ENCODE measurements at places on chromosomes 2 and 18.
A peak's percentile ranks its signal among the peaks of the same experiment; 100 is the strongest.

DNA sequence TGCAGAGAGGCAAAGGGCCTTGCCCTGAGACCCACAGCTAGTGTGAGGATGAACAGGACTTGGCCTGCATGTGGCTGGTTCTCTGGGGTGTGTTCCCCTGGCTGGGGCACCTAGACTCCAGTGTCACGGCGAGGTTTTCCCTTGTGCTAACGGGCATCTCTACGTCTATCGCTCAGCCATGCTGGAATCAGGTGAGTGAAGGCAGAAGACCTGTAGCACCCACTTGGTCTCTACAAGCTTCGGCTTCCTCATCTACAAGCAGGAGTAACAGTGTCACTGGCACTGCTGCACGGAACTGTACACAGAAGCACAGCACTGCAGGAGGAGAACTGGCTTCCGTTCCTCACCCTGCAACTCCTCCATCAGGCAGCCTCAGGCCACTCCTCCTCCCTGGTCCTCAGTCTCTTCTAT is 30.6 kb downstream of the HS1BP3 start:
- no peak for DNase-seq

GRCh38 chr18:24402209-24402785 is 4.7 kb upstream of the OSBPL1A start:
- no peak for DNase-seq

- peak; percentile 45 for DNase-seq
Measured at GRCh38 chr2:191020742-191021381, 6.9 kb upstream of the STAT1 start.

GRCh38 chr18:46425511-46425910 is 231.5 kb downstream of the LOXHD1 start:
- no peak for DNase-seq

DNA sequence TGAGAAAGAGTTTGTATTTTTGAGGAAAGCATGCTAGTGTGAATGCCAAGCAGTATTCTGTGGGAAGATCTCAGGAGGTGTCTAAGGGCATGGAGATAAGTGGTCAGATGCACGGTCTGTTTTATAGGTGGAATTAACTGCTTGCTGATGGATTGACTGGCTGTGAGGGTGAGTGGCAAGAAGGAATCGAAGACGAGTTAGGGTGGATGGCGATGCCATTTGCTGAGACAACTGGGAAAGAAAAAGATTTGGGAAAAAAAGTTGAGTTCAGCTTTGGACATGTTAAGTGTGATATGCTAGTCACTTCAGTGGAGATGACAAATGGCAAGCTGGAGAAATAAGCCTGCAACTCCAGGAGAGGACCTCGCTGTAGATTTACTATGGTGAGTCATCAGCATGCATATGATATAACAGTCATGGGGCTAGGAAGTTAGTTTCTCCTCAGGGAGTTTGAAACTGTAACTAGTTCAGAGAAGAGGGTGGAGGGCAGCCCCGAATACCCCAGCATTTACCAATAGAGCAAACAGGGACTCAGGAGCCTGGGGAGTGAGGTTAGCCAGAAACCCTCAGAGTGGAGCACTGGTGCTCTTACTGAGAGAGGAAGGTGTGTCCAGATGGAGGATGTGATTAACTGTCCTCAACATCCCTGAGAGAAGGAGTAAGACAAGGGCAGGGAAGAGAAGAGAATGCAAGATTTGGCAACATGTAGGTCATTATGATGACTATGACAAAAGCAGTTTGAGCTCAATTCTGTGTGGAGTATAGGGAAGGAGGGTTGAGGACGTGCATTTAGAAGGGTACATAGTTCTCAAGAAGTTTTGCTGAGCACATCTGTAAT is 2.0 kb upstream of the HK2 start:
- DNase-seq = no peak

DNA sequence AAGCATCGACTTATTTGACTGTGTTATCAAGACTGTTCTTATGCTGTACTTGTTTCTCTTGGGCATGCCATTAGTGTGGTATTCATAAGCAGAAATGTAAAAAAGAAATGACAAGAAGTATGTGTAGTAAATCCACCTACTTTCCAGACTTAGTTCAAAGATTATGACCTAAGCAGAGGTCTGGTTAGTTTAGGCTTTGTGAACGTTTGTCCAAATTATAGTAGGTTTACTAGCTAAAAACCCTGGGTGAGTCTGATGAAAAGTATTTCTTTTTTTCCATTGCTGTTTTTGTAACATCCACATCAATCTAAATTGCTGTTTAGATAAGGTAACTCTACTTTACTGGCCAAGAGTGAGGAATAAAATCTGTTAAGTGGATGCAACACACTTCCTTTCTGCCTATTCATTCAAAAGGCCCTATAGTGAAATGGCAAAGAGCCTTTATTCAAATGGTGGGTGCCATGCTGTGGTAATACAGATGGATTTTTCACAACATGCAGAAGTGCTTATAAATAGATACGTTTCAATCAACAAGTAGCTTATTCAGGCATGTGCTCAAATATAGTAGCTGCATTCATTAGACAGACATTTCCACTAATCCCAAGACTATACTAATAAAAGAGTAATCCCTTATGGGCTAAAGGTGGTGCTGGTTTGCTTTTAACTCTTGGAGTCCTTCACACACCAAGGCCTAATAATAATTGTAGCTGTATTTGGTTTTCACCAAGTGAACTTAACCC is 122.5 kb upstream of the LTBP1 start:
- no peak for DNase-seq

DNA sequence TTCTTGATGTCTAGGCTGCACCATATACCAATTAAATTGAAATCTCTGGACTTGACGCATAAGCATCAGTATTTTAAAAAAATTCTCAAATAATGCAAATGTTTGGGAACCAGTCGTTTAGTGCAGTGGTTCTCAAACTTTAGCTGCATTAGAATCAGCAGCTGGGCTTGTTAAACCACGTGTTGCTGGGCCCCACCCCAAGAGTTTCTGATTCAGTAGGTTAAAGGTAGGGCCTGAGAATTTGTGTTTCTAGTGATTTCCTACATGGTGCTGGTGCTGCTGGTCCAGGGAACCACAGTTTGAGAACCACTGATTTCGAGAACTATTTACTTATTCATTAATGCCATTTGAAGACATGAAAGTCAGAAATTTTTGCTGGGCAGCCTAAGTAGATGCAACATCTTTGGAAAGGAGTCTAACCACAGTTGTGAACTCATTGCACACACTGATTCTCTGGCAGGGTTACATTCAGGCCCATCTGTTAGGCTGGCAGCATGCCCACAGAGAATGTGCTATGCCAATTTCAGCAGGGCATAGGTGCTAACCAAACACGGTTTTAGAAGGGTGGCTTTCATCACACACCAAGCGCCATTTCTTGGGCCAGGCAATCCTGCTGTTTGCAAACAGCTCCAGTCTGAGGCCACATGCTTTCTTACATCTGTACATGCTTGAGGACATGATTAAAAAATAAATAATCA is 26.4 kb upstream of the ATP5MC3 start:
- DNase-seq = peak; percentile 45

DNA sequence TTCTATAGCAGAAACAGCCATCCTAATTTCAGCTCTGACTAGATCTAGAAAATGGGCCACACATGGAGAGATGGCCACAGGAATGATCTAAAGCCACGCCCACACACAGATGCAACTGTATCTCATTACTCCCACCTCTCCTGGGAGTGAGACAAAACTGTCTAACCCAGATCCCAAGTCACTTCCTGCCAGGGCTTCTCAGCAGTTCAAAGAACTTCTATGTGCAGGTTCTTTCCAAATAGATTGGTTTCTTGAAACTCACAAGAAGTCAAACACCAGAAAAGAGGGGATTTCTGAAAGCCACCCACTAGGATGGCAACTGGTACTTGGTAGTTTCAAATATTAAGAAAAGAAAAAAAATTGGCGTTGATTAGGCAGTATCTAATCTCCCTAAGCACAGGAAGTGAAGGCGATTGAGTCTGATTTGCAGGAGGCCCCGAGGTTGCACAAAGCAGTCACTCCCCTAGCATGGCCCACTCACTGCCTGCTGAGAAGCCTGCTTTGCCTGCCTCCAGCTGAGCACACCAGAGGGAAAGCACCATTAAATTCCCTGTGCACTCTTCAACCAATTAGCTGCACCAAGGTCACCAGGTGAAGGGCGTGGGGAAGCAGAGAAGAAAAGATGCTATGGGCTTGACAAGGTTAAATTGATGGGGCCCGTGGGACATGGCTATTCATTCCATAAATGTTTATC is 51.1 kb downstream of the PAPOLG start:
- DNase-seq = no peak

DNA sequence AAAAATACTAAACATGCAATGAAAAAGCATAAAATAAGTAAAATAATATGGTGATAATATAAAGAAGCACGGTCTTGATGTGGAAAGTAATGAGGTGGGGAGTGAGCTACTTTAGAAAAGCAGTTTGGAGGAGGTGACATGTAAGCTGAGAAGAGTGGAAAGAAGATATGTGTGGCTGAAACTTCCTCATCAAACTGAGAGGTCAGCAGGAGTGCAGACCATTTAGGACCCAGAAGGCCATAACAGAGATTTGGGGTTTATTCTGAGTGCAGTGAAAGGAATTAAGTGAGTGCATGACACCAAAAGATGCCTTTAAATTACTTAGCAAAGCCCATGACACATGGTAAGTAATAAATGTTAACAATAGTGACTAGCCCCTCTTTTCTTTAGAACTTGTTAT is 24.4 kb upstream of the TMEM182 start:
- DNase-seq = no peak

DNA sequence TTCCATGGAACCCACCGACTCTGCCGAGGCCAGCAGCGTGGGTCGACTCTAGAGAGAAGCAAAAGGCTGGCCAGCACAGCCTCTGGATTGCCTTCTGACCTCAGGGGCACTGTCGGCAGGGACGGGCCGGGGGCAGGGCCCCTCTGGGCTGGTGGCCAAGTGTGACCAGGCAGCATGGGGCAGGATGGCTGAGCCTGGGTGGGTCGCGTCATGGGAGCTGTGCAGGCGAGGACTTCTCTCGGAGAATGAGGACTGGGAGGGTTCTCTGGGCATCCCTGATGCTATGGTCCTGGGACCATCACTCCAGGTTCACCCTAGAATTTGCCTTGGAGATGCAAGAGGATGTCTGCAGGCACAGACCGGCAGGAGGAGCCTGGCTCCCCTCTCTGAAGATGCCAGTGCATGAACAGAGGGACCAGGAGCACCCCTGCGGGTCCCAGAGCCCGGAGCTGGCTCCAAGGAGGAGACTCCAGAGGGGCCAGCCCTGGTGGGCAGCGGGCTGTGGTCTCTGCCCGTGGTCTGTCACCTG is 289.2 kb downstream of the NDUFA10 start:
- no peak for DNase-seq

DNA sequence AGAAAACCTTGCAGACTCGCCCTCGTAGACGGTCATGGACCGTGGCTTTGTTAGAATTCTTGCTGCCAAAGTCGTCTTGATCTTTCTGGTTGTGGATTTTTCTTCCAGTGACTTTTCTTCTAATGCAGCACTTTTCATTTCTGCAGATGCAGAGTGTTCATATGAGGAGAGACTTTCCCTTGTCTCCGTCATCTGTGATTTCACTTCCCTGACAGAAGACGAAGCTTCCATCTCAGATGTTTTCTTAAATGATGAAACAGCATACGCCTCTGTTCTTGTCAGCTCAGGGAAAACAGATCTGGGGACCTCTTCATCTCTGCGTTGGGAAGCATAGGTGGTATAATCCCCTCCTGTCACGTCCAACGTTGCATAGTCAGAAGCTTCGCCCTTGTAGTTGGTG is 50.9 kb downstream of the PLEKHA3 start:
- no peak for DNase-seq

GRCh38 chr18:79950515-79951341 is 725 bp downstream of the SLC66A2 start:
- no peak for DNase-seq

GRCh38 chr2:226849349-226849748 is 13.5 kb downstream of the RHBDD1 start:
- DNase-seq = no peak

GRCh38 chr2:231454361-231454791 is 9.9 kb downstream of the NCL start:
- no peak for DNase-seq

DNA sequence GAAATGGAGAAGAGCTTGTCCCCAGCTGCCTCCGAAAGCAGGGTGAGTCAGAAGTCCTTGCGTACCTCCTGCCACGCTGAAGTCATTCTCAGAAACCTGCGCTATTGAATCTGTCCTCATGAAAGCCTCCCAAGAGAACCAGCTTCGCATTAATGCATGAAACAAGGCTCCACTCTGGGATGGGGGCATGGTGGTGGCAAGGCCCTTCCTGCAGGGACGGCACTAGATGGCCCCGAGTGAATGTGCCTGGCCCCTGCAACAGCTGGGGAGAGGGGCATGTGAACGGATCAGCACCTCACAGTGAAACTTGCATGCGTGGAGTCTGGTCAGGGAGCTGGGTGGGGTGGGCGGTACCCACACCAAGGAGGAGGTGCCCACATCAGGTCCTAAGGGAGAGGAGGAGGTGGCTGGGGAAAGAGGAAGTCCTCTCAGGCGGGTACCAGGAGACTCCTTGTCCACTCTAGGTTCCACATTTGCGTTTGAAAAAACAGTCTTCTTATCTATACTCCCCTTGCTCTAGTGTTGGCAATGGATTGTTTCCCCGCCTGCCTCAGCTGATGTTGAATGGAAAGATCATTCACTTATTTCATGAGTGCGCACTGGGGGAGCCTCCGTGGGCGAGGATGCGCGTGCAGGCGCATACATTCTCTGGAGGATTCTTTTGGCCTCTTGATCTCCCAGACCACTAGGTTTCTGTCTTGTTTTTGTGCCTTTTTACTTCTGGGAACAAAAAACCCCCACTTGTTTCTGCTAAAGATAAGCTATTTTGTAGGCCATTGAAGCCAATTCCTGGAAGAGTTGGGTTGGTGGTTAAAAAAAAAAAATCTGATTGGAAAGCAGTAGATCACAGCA is 104.7 kb downstream of the KLHL29 start:
- DNase-seq = peak; percentile 59

DNA sequence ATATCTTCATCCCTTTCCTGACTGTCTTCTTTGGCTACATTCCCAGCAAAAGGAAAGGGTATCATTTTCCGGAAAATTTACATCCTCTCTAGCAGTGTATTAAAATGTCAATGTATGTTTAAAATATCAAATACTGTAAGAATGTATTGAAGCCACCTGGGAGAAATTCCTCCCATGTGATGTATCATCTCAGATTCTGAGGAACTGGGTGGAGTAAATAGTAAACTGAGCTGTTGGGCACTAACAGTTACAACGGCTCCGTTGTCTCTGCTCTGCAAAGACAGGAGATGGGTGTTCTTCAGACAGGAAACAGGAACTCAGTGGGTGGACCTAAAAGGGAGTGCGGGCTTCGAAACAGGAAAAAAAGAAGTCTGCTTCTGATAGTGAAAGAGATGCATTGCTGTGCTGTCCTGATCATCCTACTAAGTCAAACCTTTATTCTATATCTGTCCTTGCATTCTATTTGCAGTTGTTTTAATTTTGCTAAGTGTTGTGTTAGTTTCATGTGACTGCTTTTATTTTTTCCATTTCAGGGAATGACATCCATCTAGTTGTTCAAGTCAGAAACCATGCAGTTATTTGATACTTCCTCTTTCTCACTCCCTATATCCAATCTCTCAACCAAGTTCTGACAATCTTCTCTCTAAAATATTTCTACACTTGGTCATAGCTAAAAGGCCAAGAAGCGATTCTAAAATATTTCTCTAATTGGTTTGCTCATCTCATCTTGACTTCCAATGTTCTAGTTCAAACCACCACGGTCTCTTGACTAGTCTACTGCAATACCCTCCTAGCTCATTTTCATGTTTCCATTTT is 19.4 kb downstream of the DOK1 start:
- peak; percentile 60 for DNase-seq

- DNase-seq = no peak
Measured at GRCh38 chr2:147250652-147251356, 594.0 kb upstream of the ACVR2A start.
